Activated CD4-positive, alpha-beta T cell treated with anti-CD3 and anti-CD28 coated beads, Interleukin-2, amount 50 U/mL, for 24 hours (primary cell): ENCODE measurements at places on chromosomes 2 and 18.

- DNase-seq: peak; percentile 30
Measured at GRCh38 chr2:197838036-197838435, 33.6 kb downstream of the PLCL1 start.

- DNase-seq: no peak
Measured at GRCh38 chr2:232013701-232014353, 52.3 kb downstream of the DIS3L2 start.

- DNase-seq: no peak
Measured at GRCh38 chr2:37781028-37781427, 109.6 kb upstream of the CDC42EP3 start.

DNA sequence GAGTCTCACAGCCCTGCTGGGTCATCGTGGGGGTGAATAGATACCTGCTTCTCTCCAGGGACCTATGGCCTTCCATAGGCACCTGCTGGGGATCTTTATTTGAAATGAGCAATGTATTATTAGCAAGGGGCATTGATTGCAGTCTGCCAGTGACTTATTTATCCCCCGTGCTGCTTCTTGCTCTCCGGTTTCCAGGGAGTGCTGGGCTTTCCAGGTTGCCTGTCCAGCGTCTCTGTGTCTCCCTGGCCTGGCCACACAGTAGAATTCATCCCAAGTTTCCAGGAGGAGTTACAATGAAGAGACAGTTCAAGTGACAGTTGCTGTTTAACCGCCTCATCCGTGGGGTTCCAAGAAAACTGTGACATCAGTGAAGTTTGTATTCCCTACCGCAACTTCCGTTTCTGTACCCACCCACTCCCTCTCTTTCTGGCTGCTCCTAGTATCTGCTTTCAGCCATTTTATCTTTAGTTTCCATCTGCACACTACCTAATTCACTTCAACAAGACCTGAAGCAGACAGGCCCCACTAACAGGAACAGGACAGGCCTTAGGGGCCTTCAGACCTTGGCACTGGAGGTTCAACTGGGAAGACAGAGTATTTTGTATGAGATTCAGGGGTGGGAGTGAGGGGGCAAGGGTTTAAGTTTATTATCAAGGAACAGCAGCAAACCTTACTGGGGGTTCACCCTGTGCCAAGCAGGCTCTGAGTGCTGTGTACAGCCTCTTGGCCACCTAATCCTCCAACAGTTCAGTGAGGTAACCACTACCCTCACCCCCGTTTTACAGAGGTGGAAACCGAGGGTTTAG is 134.8 kb downstream of the PRKCE start:
- DNase-seq: no peak

GRCh38 chr2:158071018-158071417 is 30.7 kb upstream of the UPP2 start:
- no peak for DNase-seq

DNA sequence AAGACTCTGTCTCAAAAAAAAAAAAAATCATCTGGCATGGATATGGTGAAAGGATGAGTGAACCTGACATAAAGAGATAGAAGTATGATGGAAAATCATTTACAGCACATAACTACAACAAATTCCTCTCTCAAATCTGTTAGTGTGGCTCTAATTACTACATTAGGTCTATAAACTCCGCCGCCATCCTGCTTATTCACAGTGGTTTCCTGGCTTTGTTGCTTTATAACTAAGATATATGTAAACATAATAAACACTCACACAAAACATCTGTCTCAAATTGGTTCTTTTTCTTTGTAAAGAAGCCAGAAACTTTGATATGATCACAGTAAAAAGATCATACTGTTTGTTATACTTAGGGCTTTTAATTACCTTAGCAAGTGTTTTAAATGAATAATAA is 412.6 kb upstream of the FAM98A start:
- no peak for DNase-seq

- DNase-seq: no peak
Measured at GRCh38 chr2:30714811-30715709, 92.2 kb downstream of the CAPN13 start.

DNA sequence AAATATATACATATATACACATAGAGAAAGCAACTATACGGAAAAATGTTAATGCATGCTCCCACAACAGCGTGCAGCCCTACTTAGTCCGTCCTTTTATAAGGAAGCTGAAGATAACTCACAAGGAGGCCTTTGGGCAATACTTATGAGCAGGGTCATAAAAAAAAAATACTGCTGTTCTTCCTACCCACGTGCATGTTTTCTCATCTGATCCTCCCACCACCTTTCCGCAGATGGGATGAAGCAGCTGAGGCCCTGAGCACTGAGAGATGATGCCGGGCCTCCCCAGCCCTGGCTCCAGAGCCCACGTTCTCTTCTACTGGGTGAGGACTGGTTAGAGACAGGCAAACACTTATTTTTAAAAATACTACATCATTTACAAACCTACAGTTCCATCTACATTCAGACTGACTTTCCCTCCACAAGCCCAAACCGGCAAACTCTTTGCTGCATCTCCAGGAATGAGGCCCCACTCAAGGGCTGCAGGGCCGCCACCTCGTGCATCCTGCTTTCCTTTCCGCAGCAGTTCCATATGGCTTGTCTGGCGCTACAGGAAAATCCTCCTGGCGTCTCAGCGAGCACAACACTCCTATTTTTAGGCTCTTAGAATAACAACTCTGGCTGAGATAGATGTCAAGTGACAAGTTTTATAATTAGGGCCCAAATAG is 41.6 kb downstream of the TBC1D8 start:
- no peak for DNase-seq

DNA sequence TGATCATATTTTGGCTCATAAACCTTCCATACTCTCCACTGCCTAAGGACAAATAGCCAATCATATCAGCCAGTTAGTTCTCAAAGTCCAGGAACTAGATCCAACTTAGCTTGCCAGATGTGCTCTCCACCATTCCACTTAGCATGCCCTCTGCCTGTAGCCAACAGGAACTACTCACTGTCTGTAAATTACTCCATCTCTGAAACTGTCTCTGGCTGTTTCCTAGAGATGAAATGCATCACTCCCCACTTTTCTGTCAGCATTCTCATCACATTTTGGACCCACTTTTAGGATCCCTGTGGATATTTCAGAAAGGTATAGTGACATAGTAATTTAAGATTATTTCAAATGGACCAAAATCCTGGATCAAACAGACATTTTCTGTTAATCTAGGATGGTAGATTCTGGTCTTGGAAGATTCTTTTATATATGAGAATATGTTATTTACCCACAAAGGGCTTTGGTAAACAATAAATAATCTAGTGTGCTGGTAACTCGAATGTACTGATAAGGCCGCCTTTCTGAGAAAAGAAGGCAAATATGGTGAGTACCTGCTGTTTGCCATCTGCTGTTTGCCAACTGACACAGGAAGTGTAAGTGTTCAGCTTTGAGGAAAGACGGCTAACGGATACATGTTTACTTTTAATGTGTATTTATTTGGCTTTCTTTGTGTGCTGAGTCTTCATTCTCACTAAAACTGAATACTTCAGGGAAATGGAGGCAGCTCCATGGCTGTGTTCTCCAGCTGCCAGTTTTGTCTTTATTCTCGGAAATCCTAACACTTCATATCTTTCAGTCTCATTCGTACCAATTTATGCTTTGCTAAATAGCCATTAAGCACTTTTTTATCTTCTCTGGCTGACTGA is 79.5 kb downstream of the EVA1A start:
- no peak for DNase-seq

DNA sequence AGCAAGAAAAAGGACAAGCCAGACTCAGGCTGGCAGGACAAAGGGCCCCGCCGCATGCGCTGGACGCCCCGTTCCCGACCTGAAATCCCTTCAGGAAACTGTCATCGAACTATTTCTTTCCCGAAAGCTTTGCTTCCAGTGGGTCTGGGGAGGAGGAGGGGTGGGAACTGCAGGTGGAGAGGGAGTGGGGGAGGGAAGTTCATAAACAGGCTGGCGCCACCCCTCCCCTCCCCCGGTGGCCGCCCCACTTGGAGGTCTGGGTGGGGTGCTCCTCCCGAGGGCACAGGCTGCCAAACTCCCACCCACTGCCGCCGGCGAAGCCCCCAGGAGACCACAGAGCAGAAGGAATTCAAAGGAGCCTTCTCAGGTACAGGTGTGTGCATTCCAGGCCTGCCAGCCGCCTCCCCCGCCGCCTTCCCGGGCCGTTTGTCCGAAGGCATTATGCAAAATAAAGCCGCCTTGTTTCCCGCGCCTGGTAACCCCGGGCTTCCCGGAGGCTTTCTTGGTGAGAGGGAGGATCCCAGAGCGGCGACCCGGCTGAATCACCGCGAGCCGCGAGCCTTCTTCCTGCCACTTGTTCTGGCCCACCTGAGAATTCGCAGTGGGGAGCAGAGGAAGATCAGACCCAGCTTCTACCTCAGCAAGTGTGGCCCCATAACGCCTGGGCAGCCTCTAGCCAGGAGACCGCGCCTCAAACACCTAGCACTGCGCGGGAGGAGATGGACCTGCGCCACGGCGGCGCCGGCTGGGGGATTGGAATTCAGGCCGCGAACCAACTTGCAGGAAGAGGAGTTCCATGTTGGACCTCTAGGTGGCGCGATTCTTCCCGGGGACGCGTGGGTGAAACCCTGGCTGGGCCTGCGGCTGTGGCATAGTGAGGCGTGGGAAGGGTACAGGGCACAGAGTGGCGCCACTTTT is 101.9 kb downstream of the FOXI3 start:
- peak; percentile 58 for DNase-seq

DNA sequence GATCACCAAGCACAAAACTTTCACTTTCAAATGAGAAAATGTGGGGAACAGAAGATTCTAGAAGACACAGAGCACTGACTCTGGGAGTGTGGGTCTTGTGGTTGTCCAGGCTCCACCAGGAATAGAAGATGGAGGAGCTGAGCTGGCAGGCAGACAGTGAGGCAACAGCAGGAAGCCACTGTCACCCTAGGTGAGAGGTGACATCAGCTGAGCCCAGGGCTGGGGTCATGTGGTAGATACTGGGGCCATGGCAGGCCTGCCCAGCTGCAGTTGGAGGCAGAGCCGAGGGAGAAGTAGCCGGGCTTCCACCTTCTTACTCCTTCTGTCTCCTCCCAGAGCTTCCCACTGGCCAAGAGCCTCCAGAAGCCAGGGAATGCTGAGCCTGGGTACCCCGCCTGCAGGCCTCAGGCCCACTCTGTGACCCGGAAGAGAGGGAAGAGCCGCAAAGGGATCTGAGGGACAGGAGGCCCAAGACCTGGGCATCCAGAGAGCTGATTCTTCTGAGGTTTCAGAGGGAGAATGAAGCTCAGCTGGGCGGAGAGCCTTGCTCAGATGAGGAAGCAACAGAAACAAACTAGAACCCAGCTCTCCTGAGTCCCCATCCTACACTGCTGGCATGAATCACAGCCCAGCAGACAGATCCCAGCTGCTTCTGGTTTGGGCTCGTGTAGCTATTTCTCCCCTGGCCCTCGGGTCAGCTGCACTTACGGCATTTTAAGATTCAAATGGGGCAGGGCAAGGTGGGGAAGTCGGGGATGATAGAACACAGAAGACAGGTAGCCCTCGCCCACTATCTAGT is 39.8 kb upstream of the ASAP2 start:
- DNase-seq: no peak

DNA sequence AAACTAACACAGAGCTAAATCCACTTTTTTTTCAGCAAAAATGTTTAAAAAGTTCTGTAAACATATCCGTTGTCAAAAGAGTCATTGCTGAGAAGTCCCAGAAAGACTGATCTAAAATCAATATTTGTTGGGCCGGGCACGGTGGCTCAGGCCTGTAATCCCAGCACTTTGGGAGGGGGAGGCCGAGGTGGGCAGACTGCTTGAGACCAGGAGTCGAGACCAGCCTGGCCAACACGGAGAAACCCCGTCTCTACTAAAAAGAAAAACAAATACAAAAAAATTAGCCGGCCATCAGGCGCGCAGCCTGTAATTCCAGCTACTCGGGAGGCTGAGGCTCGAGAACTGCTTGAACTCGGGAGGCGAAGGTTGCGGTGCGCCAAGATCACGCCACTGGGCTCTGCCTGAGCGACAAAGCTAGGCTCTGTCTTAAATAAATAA is 1.4 kb downstream of the OLA1 start:
- no peak for DNase-seq

DNA sequence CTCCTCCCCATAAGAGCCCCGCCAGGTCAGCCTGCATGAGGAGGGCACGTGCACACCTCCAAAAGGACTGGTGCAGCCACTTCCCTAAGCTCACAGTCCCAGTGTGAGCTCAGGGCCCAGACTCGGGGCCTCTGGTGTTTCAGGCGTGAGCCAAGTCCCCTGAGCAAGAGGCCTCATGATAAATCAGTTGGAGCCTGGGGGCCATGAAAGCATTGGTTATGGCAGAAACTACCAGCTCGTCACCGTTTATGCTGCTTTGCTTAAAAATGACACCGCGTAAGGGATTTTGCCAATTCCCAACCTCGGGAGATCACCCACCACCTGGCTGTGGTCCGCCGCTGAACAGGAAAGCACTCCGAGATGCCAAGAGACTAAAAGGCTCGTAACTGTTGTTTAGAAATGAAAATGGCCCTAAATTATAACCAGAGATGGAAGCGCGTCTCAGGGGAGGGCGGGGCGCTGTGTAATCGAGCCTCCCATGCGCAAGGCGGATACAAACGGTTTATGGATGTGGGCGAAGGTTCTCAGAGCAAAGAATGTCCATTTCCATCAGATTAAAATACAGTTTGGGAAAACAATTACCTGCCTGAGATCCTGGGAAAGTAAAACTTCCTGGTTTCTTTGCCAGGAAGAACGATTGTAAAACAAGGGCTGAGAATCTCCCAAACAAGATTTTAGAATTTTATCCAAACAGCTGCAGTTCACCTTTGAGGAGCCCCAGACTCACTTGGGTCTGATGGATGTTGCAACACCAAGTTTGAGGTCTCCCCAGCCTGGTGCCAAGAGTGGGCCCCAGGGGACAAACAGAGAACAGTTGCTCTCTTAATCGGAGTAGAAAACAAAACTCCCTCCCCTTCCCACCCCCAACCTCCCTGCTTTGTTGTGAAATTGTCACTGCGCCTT is 141.4 kb downstream of the BCL2 start:
- no peak for DNase-seq

GRCh38 chr2:218326315-218326714 is 30.3 kb upstream of the CATIP start:
- DNase-seq: no peak

GRCh38 chr2:220044383-220044782 is 417.0 kb downstream of the SLC4A3 start:
- no peak for DNase-seq
